ENCODE measurements at places on chromosomes 5 and 9.

DNA sequence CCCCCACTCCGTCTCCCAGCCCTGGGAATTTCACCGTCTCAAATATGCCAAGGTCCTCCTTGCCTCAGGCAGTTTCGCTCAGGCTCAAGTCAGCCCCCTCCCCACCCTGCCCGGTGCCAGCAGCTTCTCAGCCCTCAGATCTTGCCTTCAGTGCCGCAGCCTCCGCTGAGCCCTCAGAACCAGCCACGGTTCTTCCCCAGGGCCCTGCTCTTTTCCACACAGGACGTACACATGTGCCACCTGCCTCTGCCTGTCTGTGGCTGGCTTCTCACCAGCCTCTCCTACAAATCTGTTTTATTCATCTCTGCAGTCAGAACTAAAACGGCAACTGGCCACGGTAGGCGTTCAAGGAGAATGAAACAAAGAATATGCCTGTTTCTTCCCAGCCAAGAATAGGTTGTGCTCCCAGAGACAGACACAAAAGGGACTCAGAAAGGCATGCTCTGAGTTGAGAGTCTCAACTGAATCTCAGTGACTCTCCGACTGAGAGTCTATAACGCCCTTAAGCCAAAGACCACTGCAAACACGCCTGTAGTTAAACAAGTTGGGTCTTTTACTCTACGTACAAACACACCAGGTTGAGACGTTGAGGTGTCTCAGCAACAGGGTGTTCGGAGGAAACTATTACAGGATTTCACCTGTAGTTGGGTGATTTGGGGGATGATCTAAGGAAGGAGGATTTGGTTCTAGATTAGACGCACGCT lies 10.6 kb upstream of the GRIN1 start:
- no peak for DNase-seq

DNA sequence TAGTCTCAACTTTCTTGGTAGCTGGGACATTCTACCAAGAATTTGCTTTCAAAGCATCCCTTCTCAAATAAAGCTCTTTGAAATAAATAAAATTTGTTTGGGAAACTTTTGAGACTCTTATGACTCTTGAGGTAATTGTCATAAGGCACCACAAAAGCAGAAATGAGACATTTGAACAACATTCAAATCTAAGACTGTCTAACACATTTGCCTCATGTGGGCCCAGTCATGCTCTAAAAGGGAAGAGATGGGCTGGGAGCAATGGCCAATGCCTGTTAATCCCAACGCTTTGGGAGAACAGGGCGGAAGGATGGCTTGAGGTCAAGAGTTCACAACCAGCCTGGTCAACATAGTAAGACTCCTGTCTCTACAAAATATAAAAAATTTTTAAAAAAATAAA lies 26.4 kb downstream of the SLC31A2 start:
- no peak for DNase-seq

GRCh38 chr5:139814191-139814601 lies 18.6 kb downstream of the PSD2 start:
- no peak for DNase-seq

- DNase-seq: no peak
Measured at GRCh38 chr5:89011778-89012711, 129.1 kb upstream of the MEF2C start.

DNA sequence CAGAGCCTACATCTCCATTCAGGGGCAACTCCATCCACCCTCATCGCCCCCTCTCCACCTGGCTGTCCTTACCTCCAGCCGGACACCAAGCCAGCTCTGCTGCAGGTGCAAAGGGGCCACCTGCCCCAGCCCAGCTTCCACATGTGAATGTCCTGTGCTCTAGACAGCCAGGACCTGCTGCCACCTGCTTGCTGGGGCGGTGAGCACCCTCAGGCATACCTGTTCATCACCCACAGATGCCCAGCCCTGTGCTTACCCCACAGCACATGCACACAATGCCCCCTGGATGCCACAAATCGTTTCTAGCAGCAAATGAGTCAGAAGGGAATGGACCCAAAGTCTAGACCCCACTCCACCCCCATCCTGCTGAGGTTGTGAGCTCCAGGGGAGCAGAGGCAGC lies 13.3 kb upstream of the NKD2 start:
- no peak for DNase-seq

DNA sequence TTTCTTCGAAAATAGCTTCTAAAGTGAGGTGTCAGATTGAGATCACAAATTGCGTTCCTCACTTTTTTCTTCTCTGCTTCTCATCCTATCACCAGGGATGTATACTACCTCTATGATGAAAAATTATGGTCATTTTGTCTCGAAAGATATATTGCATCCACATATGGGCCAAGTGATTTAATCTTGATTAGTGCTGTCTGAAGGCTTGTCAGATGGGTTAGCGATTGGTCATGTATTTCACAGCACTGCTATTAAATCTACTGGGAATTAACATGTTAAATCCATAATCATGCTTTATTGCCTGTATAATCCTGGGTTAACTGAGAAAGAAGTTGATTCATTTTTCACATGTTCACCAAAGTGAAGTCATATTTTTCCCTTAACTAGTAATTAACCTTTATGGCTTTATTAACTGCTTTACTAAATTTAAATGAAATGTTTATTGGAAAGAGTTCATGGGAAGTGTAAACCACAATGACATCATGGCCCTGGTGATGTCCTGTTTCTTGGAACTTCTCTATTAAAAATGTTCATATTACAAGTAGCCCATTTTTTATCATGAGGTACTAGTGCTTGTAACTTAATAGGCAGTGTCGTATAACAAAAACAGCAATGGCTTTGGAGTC lies 193.3 kb downstream of the SMC2 start:
- no peak for DNase-seq

- no peak for DNase-seq
Measured at GRCh38 chr5:36661456-36662220, 55.2 kb downstream of the SLC1A3 start.

GRCh38 chr5:97224112-97224750 lies 41.2 kb upstream of the RIOK2 start:
- no peak for DNase-seq

GRCh38 chr9:26263478-26263877 lies 585.2 kb upstream of the TUSC1 start:
- DNase-seq: no peak

DNA sequence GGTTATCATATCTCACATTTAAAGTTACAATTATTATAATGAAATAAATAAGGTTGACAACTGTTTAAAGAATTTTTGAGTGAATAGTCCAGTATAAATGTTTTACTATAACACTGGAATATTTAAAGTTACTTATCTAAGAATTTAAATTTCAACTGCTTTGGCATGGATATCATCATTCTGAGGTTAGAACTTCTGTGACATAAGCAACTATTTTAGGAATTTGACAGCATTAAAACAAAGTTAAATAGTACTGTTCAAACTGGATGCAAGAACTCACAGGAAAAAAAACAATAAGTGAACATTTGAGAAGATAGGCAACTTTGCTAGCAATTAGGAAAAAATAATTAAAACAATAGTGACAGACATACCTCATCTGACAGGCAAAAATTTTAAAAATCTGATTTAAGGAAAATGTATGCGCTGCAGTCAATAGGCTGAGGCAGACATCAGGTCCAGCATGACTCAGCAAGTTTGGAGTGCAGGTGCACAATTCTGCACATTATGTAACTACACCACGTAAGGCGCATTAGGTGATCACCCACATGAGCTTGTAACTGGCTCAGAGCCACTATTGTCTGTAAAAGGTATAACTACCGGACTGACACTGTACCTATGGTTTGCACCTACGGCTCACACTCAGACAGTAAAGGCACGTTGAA lies 180.6 kb downstream of the PDE4D start:
- DNase-seq: no peak

- no peak for DNase-seq
Measured at GRCh38 chr9:118761016-118761790, 608.0 kb downstream of the BRINP1 start.

DNA sequence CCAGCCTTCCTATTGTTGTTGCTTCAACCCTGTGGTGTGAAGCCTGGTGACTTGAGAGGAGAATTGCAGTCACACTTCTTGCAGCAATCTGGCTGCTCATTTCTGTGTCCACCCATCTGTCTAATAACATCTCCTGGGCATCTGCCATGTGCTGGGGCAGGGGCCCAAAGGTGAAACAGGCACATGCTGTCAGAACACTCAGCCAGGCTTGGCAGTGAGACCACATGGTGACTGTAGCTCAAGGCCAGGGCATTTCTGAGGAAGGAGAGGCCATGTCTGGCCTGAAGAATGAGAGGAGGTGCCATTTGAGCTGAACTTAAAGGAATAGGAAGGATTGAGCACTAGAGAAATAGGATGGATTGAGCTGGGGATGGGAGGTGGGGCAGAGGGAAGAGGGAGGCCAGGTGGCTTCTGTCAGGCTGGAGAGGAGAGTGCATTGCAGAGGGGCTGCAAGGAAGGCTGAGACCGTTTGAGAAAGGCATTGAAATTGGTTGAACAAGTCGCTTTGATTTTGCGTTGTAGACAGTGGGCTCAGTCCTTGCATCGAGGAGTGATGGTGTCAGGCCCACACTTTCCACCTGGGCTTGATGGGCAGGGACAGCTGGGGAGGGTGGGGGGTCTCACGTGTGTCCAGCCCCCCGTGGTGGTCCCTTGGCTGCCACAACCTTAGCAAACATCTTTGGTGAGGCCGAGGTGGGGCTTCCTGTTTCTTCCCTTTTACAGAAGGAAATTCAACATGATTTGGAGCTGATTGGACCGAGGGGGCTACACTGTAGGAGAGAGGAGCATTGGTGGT lies 222.4 kb downstream of the CACNA1B start:
- no peak for DNase-seq

DNA sequence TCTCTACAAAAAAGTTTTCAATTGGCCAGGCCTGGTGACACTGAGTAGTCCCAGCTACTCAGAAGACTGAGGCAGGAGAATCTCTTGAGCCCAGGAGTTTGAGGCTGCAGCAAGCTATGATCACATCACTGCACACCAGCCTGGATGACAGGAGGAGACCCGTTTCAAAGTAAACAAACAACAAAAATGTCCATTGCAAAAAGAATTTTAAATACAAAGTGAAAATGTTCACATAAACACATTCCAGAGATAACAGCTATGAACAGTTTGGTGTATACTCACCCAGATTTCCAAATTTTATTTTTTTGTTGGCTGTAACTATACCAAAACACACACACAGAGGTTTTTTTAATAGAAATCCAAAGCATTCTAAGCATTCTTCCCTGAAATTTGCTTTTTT lies 39.8 kb downstream of the ADRA1B start:
- no peak for DNase-seq

- no peak for DNase-seq
Measured at GRCh38 chr9:88852794-88853193, 138.5 kb upstream of the S1PR3 start.

DNA sequence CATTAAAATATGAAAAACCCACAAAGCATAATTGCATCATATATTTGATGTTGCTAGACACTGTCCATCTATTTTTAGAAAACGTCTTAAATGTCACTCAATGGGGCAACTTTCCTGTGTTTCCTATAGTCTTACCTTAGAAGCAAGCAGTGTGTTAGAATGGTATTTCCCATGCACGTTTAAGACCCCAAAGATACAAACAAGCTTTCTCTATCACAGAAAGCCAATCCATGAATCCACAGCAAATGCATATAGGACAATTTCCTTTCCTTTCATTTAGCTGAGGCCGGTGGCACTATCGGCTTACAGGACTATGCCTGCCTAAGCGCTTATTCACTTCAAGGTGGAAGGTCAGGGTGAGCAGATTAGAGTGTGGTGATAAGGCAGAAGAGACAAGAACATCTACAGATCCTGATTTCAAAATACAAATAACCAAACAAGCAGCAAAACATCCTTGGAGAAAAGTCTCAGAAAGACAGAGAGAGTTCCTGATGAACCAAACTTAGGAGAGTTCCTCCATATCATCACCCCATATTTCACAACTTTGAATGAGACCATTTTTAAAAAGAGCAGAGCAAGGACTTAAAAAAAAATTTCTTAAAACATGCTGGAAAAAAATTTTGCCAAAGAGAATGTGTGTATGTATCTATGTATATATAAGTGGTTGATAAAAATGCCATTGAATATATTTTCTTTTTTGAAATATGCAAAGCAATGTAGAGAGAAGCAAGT lies 57.2 kb downstream of the MEF2C start:
- DNase-seq: no peak

GRCh38 chr9:122991370-122991830 lies 42.1 kb upstream of the GPR21 start:
- DNase-seq: no peak

- DNase-seq: no peak
Measured at GRCh38 chr5:18553269-18553668, 919.0 kb downstream of the TAF11L14 start.

- no peak for DNase-seq
Measured at GRCh38 chr5:75368391-75368790, 31.4 kb downstream of the HMGCR start.

DNA sequence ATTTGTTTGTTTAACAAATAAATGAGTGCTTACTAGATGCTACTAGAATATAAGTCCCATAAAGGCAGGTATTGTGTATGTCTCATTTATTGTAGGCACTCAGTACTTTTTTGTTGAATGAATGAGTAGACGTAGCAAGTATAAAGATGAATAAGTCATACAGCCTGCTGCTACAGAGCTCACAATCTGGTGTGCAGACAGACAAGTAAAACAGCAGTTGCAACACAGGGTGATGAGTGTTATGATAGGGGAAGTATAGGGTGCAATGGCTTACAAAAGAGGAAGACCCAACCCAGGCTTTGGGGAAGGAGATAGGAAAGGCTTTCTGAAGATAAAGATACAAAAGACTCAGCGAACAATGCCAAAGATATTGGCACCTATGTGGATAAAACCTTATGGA lies 47.7 kb downstream of the SH3RF2 start:
- DNase-seq: no peak

DNA sequence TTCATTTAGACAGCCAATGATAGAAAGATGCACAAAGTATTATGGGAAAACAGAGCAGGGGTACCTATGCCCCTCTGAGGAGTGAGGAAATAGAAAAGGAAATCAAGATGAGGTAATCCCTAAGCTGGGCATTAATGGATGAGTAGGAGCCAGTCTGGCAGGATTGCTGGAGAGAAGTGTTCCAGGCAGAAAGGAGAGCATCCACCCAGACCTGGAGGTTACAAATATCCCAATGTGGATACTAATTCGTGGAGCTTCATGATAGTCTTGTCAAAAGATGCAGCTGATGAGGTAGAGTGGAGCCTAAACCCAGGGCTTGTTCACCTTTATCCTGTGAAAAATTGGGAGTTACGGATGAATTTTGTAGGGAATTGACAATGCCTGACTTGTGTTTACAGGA lies 328.0 kb downstream of the ZNF608 start:
- DNase-seq: no peak

GRCh38 chr9:99505936-99506335 lies 283.9 kb downstream of the SEC61B start:
- DNase-seq: no peak

Measured in activated gamma-delta T cell treated with anti-CD3 and anti-CD28 coated beads, Interleukin-2, amount 50 U/mL, for 16 hours (primary cell).